ENCODE measurements at places on chromosomes 5 and 9.

DNA sequence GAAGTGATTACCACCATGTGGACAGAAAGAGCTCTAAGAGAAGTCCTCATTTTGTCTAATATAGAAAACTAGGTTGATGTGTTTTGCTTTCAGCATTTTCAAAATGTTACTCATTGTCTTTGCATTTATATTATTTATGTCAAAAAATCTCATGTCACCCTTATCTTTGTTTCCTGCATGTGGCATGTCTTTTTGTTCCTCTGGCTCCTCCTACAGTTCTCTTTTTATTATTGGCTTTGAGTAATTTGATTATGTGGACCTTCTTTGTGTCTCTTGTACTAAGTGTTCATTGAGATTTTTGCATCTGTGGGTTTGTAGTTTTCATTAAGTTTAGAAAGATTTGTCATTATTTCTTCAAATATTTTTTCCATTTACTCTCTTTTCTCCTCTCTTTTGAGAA lies 58.8 kb downstream of the GNG10 start:
- no peaks in the 10 kb centered on the region for H3K36me3 ChIP-seq
- H3K27ac ChIP-seq = no peak overlapping the region
- H3K27me3 ChIP-seq = no peaks in the 10 kb centered on the region
- H3K4me3 ChIP-seq = no peak overlapping the region

GRCh38 chr5:59065554-59065953 lies 482.7 kb downstream of the RAB3C start:
- H3K36me3 ChIP-seq = no peaks in the 10 kb centered on the region
- no peak for DNase-seq
- no peak overlapping the region for H3K27ac ChIP-seq
- H3K4me1 ChIP-seq = peaks cover 4% of the 10 kb centered on the region
- no peak overlapping the region for H3K4me3 ChIP-seq
- peaks cover 9% of the 10 kb centered on the region for H3K27me3 ChIP-seq

- no peaks in the 10 kb centered on the region for H3K27me3 ChIP-seq
- no peaks in the 10 kb centered on the region for H3K4me1 ChIP-seq
- H3K27ac ChIP-seq = no peak overlapping the region
- H3K4me3 ChIP-seq = no peak overlapping the region
- no peaks in the 10 kb centered on the region for H3K36me3 ChIP-seq
Measured at GRCh38 chr5:1208743-1209488, 7.5 kb downstream of the SLC6A19 start.

DNA sequence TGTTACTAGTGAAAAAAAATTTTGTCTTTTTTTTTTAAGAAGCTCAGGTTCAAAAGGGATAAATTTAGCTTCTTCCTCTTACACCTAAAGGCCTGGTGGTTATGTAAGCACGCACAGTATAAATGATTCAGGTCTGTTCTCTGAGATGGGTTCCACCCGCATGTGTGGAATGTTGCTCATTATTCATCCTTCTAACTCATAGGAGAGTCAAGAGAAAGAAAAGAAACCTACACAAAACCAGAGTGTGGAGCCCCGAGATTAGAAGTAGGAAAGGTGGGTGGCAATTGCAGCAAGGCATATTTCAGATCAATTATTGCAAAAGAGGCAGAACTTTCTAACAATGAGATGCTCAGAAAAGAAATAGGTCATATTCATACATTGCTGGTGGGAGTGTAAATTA lies 13.5 kb downstream of the PLAC8L1 start:
- no peaks in the 10 kb centered on the region for H3K4me1 ChIP-seq
- H3K27me3 ChIP-seq = no peaks in the 10 kb centered on the region
- DNase-seq = no peak
- H3K36me3 ChIP-seq = no peaks in the 10 kb centered on the region

DNA sequence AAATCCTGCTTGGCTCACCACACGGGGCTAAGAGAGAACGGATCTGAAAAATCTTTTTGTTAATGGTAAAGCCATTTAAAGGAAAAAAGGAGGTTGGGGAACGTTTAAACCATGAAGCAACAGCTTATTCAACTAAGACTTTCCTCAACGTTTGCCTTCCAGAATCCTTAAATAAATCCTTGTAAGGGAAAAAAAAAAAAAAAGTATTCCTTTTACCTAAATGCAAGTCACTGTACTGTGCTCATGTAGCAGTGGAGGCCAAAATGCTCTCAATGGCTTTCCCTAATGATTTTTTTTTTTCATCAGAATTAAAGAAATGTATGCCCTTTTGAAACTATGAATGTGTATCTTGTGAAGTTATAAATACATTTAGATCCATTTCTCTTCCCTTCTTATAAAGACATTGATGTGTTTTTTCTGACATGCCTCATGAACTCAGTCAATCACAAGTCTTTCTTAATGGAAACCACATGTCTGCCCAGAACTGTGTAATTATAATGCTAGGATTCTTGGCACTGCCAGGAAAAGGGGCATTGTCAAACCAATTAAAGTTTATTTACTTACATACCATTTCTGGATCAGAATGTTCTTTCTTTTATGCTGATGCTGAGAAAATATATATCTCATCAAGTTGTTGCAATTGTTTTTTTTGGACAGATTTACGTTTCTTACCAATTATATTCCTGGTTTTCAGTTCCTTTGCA lies 107.5 kb downstream of the EBF1 start:
- H3K27me3 ChIP-seq = peaks cover 5% of the 10 kb centered on the region
- H3K36me3 ChIP-seq = no peaks in the 10 kb centered on the region
- no peaks in the 10 kb centered on the region for H3K4me1 ChIP-seq
- DNase-seq = no peak

- H3K27ac ChIP-seq = no peak overlapping the region
- H3K4me3 ChIP-seq = no peak overlapping the region
- no peaks in the 10 kb centered on the region for H3K4me1 ChIP-seq
- no peaks in the 10 kb centered on the region for H3K36me3 ChIP-seq
- no peaks in the 10 kb centered on the region for H3K27me3 ChIP-seq
- no peak for DNase-seq
Measured at GRCh38 chr5:123755653-123756317, 243.8 kb downstream of the CSNK1G3 start.

Data from activated CD4-positive, alpha-beta T cell treated with anti-CD3 and anti-CD28 coated beads, Interleukin-2, amount 10 ng/mL, durations not matched to agents 24 days and 14 days (primary cell).